Upper lobe of left lung (tissue), 6 donors: ENCODE measurements at places on chromosomes 6 and 20. TPM values are rescaled to one million over a fixed set of nuclear protein-coding genes. Genes with fewer than 3 reads are reported as not detected.

DNA sequence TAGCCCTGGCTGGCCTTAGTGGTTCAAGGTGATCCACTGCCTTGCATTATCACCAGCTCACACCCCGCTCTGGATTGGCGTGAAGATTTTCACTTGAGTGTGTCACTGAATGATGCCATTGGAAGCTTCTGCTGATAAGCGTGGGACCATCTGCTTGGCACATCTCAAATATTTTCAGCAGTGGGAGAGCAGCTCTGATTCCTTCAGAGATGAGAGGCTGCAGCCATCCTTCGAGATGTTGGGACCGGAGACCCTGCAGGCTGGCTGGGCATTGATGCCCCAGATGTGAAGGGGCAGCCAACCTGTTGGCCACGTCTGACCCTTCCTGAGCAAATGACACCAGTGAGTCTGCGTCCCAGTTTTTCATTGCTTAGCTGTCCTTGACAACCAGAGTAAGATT, at the start of gene MAS1:
TSS of gene MAS1 (plus strand) at position 197 of the 400 bp plus-strand sequence. CDS start 15,968 bp downstream, outside the sequence.
- no peaks in the 10 kb centered on the region for H3K27me3 ChIP-seq
- no peaks in the 10 kb centered on the region for H3K36me3 ChIP-seq
- no peak within 1 kb of the TSS for H3K27ac ChIP-seq
- no peak for DNase-seq

Gene LCA5
- 16.6 TPM for total RNA-seq

DNA sequence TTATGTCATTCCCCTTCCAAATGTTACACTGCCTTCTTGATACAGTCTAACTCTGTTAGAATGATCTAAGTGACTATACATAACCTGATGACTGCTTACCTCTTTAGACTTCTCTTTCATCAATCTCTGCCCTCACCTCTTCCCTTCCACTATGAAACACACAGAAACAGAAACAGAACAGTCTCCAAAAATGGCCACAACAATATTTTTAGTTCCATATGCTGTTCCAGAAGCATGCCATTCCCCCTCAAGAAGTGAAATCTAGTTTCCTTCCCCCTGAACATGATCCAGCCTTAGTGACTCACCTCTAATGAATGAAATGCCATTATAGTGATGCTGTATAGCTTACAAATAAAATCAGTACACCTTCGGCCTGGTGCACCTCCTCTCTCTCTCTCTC, 229.3 kb upstream of the TENT5A start:
- H3K4me1 ChIP-seq, result no peaks in the 10 kb centered on the region
- no peak overlapping the region for H3K4me3 ChIP-seq
- no peak for DNase-seq
- no peaks in the 10 kb centered on the region for H3K36me3 ChIP-seq

GRCh38 chr6:13259393-13259792, 68.9 kb downstream of the TBC1D7 start:
- no peak overlapping the region for H3K4me3 ChIP-seq
- no peak for DNase-seq
- peaks cover 7% of the 10 kb centered on the region for H3K4me1 ChIP-seq
- no peaks in the 10 kb centered on the region for H3K27me3 ChIP-seq
- no peak overlapping the region for H3K27ac ChIP-seq

Gene LGSN
- total RNA-seq, result 0.91 TPM

- no peaks in the 10 kb centered on the region for H3K36me3 ChIP-seq
- no peaks in the 10 kb centered on the region for H3K27me3 ChIP-seq
- H3K4me1 ChIP-seq, result peaks cover 54% of the 10 kb centered on the region
- peak overlapping the region; percentile 85 for H3K27ac ChIP-seq
These were observed 49.3 kb downstream of the SIRPA start for GRCh38 chr20:1944345-1945091.

DNA sequence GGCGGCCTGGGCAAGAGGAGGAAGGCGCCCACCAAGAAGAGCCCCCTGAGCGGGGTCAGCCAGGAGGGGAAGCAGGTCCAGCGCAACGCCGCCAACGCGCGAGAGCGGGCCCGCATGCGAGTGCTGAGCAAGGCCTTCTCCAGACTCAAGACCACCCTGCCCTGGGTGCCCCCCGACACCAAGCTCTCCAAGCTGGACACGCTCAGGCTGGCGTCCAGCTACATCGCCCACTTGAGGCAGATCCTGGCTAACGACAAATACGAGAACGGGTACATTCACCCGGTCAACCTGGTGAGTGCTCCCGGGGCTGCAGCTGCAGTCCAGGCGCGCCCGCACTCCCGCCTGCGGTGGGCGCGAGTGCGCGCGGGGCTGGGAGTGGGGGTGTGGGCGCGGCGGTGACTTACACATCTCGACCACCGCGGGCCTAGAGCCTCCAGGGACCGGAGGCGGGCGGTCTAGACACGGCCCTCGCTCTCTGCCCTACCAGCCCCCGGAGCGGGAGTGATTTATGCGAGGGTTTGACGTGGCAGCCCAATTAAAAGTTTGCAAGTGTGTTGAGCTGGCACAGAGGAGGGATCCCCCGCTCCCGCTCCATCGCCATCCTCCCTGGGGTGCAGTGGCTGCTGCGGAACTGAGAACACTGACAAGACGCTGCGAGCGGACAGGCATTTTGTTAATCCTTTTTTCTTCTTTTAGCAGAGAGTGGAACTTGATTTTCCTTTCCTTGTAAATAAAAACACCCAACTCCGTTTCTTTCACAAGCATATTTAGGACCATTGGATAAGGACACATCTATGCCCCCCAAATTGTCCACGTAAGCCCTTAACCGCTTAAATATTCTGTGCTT, 867 bp downstream of the TCF21 start:
- DNase-seq, result peak; percentile 85
- no peaks in the 10 kb centered on the region for H3K36me3 ChIP-seq
- peak overlapping the region; percentile 48 for H3K4me3 ChIP-seq
- peak overlapping the region; percentile 84 for H3K27ac ChIP-seq
- H3K27me3 ChIP-seq, result peaks cover 22% of the 10 kb centered on the region
- peaks cover 19% of the 10 kb centered on the region for H3K4me1 ChIP-seq
